ENCODE measurements at places on chromosomes 4 and X. TPM values are rescaled to one million over a fixed set of nuclear protein-coding genes. Genes with fewer than 3 reads are reported as not detected.

GRCh38 chr4:74733756-74734155 lies 60.6 kb downstream of the BTC start:
- no peak for DNase-seq

- peak; percentile 2 for DNase-seq
Measured at GRCh38 chrX:14029039-14029424, 660 bp downstream of the GEMIN8 start.

Gene ADGRG4
- not detected for total RNA-seq

DNA sequence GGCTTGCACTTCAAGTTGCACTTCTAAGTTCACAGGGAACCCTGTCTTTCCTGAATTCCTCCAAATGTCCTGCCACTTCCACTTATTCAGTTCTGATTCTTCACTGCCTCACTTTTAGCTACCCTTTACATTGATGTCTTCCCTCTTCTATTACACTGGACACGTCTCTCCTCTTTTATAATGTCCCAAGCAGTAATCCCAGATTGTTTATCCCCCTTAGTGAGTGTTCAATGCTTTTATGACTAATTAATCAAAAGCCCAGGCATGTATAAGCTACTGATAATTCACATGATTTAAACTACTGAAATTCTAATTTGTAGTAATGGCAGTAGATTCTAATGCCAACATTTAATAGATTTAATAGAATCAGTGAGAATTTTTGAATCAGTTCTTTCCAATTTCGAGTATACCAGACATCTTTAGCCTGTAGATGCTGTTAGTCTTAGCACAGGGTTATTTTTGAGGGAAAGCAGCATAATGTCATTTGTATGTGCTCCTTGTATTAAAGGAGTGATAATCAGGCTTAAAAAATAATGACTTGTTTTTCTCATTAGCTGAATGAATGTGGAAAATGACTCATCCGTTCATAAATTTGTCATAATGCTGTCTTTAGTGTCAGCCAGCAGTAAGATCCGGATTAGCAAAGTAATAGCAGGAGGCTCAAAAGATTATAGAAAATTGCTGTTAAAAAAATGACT lies 703.1 kb downstream of the CENPC start:
- DNase-seq, result no peak

GRCh38 chr4:147736458-147736857 lies 4.6 kb downstream of the ARHGAP10 start:
- peak; percentile 63 for DNase-seq

- DNase-seq, result peak; percentile 48
Measured at GRCh38 chrX:10016519-10017132, 49.5 kb downstream of the CLDN34 start.

Gene CETN2
- 40.8 TPM for total RNA-seq

DNA sequence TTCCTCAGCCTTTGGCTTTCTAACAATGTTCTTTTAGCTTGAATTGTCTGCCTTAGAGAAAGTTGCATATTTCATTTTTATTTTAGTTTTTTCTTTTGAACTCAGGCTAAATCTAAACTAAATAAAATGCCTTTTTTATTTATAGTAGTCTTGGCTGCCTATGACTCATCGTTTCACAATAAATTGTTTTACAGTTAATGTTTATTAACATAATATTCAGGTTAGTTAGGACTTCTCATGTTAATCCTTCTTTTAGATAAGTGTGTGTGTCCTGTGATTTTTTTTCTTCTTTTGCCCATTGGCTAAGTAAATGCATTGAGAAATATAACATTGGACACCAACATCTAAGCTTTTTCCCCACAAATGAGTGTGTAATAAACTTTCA lies 1.6 kb downstream of the RP2 start:
- peak; percentile 44 for DNase-seq

- DNase-seq, result no peak
Measured at GRCh38 chr4:147303174-147303872, 177.6 kb upstream of the EDNRA start.

GRCh38 chr4:88457307-88458103 lies 586 bp downstream of the HERC5 start:
- DNase-seq, result no peak

Gene PIN4
- 19.8 TPM for total RNA-seq

DNA sequence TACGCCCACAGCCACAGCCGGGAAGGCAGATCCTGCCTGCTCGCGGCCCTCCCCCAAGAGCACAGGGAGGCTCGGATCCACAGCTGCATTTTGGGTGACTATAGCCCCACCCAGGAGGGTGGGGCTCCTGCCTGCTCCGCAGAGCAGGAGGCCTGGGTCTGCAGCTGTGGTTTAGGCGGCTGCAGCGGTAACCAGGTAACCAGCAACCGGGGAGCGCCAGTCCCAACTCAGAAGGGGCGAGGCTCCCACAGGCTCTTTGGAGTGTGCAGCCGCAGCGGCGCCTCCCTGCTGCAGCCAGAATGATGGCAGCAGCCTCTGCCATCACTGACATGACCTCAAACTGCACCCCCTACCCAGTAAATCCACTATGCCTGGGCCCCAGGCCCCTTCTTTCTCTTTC lies 148.0 kb upstream of the F9 start:
- DNase-seq, result no peak

DNA sequence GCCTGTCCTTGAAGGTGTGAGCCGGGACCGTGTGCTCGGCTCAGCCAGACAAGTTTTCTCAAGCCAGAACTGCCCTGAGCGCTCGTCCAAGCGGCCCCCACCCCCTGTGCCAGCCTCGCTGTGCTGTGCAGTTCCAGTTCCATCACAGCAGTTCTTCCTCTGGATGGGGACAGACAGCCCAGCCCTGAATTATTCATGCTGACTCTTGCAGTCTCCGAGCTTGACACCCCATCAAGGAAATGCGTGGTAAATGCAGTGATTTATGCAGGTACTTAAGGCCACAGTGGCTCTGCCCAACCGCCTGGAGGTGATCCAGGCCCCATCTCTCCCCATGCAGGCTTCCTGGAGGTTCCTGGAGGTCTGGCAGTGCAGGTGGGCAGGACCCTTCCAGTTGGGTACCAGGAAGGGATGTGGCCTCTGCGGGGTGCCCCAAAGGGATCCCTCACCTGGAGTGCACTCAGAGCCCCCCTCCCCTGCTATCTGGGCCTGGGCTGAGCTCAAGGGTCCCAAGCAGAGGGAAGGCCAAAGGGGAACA lies 44.8 kb upstream of the HMX1 start:
- DNase-seq, result no peak

DNA sequence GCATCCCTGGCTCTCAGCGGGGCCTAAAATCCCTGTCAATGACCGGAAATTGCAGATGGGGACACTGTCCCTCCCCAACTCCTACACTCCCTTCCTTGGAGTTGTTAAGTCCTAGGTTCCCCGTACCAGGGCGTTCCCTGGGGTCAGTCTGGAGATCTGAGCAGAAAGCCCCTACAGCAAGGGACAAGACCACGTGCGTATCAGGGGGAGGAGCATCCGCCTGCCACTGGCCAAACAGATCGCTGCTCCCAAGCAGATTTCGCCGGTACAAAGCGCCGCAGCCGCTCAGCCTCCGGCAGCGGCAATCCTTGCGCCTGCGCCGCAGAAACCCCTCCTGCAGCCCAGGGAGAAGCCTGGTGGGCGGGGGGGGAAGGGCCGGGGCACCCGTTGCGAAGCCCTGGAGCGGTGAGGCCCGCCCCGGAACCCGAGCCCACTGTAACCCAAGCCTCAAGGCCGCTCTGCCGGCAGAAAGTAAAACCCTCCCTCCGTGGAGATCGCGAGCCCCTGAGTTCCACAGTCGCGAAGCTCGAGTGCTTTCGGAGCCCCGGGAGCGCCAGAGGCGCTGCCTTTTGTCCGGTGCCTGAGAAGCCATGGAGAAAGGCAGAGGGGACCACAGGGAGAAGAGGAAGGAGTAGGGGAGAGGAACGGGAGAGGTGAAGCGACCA lies 2.7 kb downstream of the CRMP1 start:
- DNase-seq, result peak; percentile 11

Data from fibroblast of lung (primary cell).